ENCODE measurements at places on chromosomes 3 and 15.

- DNase-seq: no peak
Observed at GRCh38 chr3:66239513-66240123, 18.8 kb downstream of the SLC25A26 start.

GRCh38 chr15:93565201-93565600 lies 476.2 kb upstream of the RGMA start:
- no peak for DNase-seq

DNA sequence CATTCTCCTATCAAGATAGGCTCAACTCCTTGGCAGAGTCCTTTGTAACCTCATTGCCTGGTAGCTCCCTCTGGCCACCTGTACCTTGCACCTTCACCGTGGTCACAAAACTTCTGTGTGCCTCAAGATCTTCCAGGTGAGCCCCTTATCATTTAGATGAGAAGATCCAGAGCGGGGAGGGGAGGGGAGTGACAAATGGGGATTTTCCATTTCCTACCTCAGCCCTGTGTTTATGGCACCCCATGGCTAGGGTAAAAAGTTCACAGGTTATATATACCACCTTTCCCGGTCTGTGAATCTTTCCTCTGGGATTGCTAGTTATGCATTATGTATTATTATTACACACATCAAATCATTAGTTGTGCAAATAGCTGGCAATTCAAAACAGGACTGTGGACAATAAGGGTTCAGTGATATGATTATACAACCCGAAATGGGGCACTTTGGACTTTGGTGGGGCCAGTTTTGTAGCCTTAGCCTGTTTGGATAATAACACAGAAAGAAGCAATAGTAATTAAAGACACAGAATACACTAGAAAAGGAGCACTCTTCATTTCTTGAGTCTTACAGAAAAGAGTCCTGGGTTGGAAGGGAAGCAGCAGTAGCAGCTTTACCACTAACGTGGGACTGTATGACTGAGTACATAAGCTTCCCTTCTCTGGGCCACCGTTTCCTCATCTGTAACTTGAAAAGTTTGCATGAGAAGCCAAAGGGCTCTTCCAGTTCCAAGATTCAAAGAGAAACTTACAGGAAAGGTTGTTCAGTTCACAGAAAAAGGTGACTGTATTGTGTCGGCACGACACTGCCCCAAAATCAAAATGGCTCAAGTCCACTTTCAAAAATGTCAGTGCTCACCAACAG lies 7.1 kb downstream of the TLE3 start:
- DNase-seq: no peak

DNA sequence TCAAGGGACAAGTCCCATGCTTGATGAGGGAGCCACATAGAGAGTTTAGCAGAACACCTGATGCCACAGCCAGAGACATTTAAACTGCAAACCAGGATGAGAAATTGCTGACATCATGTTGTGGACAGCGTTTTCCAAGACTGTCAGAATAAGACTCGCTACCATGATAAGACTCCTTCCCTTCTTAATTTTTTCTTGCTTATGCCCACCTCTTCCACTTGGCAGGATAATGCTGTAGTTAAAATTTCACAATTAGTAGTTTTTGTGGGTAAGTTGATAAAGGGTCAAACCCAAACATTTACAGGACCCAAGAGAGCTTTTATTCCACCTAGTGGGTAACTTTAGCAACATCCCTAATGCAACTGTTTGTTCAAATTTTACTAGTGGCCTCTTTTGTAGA lies 3.0 kb upstream of the PIAS1 start:
- DNase-seq: no peak

DNA sequence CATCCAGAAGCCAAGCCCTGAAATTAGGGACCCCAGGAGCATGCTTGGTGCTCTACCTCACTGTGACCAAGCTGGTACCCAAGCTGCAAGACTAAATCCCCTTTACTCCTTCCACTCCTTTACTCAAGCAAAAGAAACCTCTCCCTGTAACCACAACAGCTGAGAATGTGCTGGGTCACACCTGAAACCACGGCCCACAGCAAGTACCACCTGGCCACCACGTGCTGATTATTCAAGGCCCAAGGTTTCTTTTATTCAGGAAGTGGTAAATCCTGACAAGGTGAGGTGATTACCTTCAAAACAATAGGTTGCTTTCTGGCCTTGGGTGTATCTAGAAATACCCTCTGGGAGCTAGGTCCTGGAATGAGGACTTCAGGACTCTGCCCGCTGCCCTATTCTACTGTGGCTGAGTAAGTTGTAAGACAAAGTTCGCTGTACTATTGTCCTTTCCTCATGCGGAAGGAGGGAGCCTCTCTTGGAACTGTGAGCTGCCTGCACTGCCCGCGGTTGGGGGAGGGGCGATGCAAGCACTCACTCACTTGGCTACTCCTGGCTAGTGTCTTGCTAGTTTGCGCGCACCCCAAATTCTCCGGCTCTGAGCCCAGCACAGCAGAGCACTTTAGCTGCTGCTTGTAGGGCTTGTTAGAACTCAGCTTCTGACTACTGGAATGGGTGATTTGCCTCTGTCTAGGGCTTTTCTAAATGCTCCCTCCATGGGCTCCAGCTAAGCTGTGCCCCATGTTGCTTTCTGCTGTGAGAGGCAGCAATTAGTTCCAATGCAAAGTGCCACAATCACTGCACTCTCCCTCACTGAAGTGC lies 487.1 kb upstream of the CNTN3 start:
- DNase-seq: no peak

DNA sequence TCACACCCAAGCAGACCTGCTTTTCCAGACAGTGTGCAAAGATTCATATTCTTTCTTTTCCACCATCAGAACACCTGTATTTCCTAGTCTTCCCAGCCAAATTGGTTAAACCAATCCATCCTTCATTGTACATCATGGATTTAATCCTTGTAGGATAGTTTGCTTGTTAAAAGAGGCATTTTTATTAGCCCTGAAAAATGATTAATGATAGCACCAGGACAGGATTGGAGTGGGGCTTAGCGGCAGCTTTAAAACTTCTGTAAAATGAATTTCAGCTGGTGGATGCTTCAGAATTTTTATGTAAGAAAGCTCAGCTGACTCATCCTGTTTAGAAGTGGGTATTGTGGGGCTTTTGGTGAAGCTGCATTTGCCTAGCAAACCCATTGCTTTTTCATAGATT lies 36.1 kb upstream of the ARHGEF26 start:
- DNase-seq: no peak

DNA sequence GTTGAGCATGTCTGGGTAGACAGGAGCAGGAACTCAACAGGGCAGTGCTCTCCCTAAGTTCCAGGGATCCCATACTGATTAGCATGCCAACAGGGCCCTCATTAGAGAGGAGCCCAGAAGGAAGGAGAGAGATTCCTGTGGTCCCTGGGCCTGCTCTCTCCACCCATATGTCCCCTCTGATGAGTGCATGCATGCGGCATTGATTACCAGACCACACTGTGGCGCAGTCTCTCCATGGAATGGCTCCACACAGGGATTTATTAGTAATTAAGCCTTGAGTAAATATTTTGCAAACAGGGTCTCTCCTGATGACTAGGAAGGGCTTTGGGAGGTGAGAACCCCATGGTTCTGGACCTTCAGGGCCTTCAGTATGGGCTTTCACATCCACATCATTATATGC lies 60.0 kb upstream of the ST8SIA2 start:
- no peak for DNase-seq

- no peak for DNase-seq
Observed at GRCh38 chr15:25900901-25901300, 37.8 kb upstream of the ATP10A start.

DNA sequence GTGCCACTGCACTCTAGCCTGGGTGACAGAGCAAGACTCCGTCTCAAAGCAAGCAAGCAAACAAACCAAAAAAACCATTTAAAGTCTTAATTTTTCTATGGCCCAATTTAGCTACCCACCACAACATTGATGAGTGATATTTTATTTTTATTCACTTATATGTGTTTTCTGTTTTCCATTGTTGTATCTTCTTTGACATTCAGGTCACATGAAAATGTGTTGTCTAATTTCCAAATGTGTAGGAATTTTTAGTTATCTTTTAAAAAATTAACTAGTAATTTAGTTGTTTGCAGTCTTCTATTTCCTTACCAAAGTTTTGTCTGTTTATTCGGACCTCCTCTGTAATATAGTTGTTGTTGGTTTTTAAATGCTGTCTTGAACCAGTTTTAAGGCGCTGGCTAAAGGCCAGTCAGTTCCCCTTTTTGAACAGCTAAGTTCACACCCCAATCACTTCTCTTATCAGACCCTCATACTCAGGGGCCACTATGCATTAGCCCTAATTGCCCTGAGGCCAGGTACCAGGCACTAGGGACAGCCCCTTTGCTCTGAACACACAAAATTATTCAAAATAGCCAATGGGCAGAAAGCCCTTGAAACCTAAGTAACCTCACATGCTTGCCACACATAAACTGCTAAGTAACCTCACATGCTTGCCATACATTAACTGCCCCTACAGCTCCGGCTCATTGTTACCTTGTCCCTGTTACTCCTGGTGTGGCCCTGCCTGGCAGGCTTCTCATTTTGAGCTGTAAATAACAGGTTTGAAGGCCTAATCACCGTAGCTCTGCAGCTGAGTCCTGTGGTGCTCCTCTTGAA lies 4.3 kb upstream of the CCR4 start:
- no peak for DNase-seq

- DNase-seq: peak; percentile 14
Observed at GRCh38 chr15:74901612-74902063, 5.0 kb downstream of the FAM219B start.

DNA sequence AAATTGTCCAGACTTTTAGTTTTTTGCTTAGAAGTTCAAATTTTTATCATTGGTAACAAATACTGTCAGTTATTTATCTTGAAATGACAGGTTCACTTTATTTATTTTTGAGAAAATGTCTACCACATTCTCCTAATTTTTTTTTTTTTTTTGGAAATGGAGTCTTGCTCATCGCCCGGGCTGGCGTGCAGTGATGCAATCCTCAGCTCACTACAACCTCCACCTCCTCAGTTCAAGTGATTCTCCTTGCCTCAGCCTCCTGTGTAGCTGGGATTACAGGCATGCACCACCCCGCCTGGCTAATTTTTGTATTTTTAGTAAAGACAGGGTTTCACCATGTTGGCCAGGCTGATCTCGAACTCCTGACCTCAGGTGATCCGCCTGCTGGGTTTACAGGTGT lies 16.1 kb upstream of the EBLN2 start:
- no peak for DNase-seq

GRCh38 chr15:78167227-78167888 lies 18.2 kb downstream of the IDH3A start:
- no peak for DNase-seq
